Uterus (tissue), 4 donors: ENCODE measurements at places on chromosomes 6 and 20.
A peak's percentile ranks its signal among the peaks of the same experiment; 100 is the strongest.

- no peak for DNase-seq
These were observed 123.9 kb upstream of the NXT1 start for GRCh38 chr20:23226612-23227265.

GRCh38 chr6:158026054-158026900 lies 44.6 kb downstream of the SYNJ2 start:
- peak; percentile 96 for DNase-seq

DNA sequence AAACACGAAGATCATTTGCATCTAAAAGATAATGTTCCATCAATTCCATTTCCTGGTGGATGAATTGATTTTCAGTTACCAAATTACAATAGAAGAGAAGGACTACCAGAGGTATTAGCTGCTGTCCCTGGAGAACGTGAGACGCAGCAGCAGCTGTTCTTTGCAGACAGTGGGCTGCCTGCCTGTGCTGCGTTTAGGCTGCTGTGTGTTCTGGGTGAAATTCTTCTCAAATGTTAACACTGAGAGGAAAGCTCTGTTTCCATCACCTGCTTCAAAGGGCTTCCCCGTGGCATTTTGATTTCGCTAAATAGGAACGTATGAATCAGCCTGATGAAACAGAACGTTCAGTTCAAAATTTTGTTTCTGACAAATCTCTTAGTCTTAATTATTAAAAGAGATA lies 362.2 kb downstream of the C6orf118 start:
- no peak for DNase-seq

DNA sequence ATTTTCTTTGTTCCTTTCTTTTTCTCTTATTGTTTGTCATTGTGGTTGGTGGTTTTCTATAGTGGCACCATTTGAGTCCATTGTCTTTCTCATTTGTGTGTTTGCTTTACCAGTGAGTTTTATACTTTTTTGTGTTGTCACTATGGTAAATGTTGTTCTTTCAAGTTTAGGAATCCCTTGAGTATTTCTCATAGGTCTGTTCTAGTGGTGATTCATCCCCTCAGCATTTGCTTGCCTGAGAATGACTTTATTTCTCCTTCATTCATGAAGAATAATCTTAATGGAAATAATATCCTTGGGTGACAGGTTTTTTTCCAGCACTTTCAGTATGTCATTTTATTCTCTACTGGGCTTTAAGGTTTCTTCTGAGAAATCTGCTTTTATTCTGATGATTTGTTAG lies 209.2 kb upstream of the ASCC3 start:
- no peak for DNase-seq

GRCh38 chr6:1316489-1316971 lies 4.6 kb downstream of the FOXQ1 start:
- no peak for DNase-seq

DNA sequence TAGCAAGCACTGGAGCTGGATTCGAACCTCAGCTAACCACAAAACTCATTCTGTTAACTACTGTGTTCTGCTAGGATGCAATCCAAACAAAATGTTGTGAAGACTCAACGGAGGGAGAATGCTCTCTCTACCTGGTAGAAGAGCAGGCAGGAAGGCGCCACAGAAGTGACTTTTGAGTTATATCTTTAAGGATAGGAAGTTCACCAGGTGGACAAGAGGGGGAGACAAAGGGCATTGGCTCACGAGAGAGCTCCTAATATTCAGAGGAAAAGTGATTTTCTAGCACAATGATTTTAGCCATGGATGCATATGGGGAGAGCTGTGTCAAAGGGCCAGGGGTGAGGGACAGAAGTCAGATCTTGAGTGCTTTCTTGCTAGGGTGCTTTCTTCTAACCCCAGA lies 108.4 kb upstream of the MAFB start:
- no peak for DNase-seq

DNA sequence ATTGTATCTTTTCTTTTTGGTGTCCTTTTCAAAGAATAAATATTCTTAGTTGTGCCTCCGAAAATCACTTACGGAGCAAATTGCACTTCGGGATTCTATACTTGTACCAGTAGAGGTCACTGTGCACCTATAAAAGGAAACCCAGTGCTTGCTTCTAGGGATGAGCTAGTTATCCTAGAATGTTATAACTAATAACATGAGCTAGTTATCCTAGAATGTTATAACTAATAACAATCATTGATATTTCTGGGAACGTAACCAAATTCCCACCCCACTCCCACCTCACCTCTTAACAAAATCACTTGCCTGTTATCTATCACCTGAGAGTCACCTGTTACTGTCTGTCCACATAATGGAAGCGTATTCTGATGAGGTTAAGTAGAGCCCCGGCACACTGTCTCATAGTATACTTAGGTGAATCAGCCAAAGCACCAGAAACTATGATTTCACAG lies 126.9 kb upstream of the TIAM2 start:
- no peak for DNase-seq

DNA sequence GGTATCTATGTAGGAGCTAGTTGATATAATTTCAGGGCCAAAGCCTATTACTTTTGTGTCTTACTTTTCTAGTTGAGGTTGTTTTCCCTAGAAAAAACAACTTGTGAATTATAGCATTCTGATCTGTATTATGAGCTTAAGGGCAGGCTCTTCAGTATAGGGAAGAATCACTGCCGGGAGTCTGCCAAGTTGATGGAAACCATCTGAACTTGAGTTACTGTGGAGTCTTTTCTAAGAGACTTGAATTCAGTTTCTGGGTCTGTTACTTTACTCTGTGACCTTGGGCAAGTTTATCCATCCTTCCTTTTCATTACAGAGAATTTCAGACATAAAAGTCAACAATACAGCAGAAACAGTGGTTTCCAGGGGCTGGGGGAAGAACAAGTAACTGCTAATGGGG lies 2.1 kb upstream of the CASS4 start:
- DNase-seq = no peak

DNA sequence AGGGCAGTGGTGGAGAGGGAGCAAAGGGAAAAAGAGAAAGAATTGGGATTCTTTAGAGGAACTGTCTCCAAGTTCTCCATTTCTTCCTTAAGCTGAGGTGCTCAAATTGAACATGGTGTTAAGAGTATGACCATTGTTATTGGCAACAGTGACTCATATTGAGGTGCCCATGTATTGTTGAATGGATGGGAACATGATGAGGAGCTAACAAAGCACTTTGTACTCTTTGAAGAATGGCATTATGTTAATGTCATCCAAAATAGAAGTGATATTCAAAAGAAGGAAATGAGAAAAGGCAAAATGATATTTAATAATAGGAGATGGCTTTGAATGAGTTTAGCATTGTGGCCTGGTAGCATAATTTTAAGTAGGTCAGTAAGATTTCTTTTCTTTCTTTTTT lies 261.1 kb downstream of the QKI start:
- DNase-seq = no peak

- no peak for DNase-seq
These were observed 80.5 kb downstream of the SASH1 start for GRCh38 chr6:148423133-148423532.

DNA sequence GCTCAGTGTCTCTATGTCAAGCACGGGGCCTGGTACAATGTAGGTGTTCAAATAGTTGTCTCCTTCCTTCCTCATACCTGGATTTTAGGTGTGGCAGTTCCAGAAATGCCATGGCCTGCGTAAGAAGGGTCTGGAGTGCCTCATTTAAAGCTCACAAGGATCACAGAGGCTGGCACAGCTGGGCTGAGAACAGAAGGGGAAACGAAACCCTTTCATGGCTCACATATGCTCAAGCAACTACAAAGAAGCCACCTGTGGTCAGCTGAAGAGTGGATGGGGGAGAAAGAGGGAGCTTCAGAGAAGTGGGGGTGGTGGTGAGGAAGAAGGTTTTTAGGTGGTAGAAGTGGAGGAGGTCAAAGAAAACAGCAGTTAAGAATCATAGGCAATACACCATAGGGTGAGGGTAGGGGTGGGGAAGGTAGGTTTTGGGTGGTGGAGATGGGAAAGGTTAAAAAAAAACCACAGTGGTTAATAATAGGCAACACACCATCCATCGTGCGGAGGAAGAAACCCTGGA lies 17.0 kb upstream of the TOP1 start:
- no peak for DNase-seq
